ENCODE measurements at places on chromosomes 7 and 10.

GRCh38 chr7:122885583-122886356, 490 bp downstream of the CADPS2 start:
- no peak for DNase-seq

- DNase-seq, result no peak
Observed at GRCh38 chr7:11754123-11754522, 77.9 kb downstream of the THSD7A start.

DNA sequence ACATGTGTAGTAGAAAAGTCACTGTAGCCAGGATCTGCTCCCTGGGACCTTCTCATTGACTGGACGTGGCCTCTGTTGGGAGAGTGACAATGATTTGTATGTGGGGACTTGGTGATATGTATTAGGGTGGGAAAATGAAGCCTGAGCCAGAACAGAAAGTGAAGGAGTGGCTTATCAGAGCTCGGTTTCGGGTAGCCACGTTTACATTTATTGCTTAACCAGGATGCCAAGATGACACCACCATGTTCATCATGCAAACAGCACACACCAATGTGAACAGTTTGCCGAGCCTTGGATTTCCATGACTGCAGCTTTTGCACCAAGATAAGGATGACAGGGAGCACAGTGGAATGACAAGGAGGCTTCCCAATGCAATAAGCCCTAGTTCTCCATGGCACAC, 112.8 kb upstream of the STK17A start:
- no peak for DNase-seq

- DNase-seq, result no peak
Observed at GRCh38 chr7:158125721-158126120, 461.9 kb downstream of the PTPRN2 start.

DNA sequence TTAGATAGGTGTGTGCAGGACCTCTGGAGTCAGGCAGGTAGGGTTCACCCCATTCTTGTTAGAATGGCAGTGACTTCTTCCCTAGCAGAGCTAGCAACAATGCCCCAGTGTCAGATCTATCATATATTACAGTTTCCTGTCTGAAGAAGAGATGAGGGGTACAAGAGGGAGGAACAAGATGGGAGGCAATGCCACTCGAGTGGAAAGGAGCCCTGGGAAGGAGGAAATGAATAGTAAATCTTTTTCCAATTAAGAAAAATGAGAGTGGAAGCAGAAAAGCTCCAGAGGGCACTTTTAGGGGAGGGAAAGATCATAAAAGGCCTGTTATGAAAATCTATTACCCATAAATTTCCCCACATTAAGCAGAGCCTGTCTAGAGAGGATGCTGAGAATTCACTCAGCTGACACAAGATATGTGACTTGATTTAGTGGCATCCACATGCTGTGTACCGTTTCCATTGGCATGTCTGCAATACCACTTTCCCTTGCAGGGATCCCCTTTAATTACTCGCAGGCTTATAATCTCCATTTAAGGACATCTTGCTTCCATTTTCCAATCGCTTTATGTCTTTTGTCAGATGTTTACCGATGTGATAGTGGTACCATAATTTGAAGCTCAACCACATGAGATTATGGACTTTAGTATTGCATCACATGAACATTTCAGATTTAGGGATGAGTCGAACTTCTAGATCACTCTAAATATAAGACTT, 70.0 kb upstream of the AGBL3 start:
- no peak for DNase-seq

GRCh38 chr7:133781486-133782090, 345.6 kb upstream of the LRGUK start:
- no peak for DNase-seq

DNA sequence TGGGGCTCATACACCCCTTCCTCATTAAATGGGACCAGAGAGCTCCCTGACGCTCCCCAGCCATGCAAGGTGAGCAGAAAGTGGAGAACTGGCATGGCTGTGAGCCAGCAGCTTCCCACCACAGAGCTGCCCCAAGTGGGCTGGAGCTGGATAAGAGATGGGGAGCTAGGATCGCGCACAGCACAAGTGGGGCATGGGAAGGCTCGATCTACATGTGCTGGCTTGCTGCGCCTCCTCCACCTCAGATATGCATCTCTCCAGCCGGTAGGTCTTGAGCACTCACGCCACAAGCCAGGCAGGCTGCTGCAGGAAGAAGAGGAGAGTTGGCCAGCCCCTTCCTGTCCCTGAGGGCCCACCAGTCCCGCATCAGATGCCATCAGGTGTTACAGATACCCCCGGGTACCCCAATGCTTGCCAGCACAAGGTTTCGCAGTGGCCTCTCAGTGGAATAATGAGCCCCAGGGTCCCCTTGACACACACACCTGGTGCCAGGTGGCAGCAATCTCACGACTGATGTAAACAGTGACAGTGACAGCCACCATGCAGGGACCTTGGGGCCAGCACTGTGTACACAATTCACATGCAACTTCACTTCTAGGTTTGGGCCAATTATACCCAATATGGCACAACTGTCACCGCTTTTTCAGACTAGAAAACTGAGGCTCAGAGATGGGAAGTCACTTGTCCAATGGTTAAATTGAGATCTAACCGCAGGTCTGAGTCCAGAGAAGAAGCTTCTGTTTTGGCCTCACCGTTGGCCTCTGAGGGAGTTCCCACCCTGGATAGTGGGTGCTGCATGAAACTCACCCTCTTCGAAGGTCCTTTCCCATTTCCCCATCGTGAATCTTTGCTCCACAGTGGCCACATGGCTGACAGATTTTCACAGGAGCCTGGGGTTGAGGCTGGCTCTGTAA, 79.3 kb downstream of the OAT start:
- DNase-seq, result no peak

GRCh38 chr7:11517853-11518252, 314.1 kb downstream of the THSD7A start:
- no peak for DNase-seq

DNA sequence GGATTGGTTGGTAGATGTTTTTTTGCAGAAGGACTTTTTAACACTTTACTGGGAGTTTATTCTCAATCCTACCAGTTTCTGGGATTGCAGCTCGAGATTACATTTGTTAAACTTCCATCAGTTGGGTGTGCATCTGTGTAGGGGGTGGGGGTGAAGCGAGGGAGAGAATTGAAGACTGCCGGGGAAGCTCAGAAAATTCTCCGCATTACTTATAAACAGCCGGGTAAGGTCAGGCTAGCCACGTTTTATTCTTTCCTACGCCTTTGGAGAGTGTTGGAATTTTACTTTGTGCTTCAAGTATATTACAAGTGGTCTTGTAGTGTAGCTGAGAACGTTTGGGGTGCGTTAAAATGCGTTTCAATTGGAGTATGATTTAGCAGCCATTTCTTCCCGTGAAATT, 1.1 kb downstream of the PALS2 start:
- DNase-seq, result no peak

- DNase-seq, result peak; percentile 27
Observed at GRCh38 chr10:21975378-21975990, 28.0 kb downstream of the DNAJC1 start.

- no peak for DNase-seq
Observed at GRCh38 chr7:22184549-22185199, 172.3 kb downstream of the RAPGEF5 start.

GRCh38 chr10:13831711-13832141, 245.0 kb downstream of the PRPF18 start:
- no peak for DNase-seq

DNA sequence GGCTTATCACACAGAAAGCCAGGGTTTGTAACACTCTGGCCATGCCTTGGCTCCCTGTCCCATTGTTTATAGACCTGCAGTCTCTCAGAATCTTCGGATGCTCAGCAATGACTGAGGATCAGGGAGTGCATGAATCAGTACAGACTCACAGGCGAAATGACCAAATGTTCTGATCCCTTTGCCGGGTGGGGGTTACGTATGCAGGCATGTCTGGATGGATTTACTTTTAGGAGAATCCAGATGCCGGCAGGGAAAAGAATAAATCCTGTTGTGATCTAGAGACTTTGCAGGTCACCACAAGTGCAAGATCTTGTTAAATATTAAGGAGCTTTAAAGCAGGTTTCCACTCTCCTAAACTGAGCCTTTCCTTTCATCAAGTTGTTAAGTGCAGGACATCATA, 149.5 kb downstream of the SFMBT2 start:
- no peak for DNase-seq

- DNase-seq, result no peak
Observed at GRCh38 chr10:102342458-102342857, 53.0 kb upstream of the NFKB2 start.

DNA sequence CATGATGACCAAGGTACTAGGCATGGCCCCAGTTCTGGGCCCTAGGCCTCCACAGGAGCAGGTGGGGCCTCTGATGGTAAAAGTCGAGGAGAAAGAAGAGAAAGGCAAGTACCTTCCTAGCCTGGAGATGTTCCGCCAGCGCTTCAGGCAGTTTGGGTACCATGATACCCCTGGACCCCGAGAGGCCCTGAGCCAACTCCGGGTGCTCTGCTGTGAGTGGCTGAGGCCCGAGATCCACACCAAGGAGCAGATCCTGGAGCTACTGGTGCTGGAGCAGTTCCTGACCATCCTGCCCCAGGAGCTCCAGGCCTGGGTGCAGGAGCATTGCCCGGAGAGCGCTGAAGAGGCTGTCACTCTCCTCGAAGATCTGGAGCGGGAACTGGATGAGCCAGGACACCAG, 7.4 kb downstream of the ZSCAN21 start:
- DNase-seq, result no peak

- no peak for DNase-seq
Observed at GRCh38 chr7:36668750-36669149, 55.5 kb downstream of the AOAH start.

DNA sequence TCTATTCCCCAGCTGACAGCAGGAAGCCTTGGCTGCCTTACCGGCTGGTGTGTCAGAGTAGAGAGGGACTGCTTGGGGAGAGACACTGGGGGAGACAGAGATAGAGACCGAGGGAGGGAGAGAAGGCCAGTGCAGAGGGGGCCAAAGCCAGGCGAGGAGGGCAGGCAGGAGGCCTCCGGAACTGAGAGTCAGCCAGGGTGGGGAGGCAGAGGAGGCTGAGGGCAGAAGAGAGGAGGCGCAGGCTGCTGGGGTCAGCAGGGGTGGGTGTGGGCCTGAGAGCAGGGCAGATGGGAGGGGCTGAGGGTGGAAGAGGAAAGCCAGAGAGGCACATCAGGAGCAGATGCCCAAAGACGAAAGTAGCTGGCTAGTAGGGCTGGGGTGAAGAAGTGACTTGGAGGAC, 57.2 kb upstream of the PAX2 start:
- DNase-seq, result no peak

GRCh38 chr7:150406567-150407421, 27.7 kb downstream of the ZNF775 start:
- no peak for DNase-seq

Data from NCI-H2107 (cell line).